HT-29 (cell line): ENCODE measurements at places on chromosomes 7 and 10. TPM values are rescaled to one million over a fixed set of nuclear protein-coding genes. Genes with fewer than 3 reads are reported as not detected.
A peak's percentile ranks its signal among the peaks of the same experiment; 100 is the strongest.

Gene EN2
- total RNA-seq, result not detected in 2 replicates

Gene CCL24
- not detected in 2 replicates for total RNA-seq

Gene ANKRD7
- total RNA-seq, result not detected in 2 replicates

Gene DYNC1I1
- 0.13 and 0.31 TPM in 2 replicates for total RNA-seq

Gene NUB1
- total RNA-seq, result 34.3 and 39.5 TPM in 2 replicates

DNA sequence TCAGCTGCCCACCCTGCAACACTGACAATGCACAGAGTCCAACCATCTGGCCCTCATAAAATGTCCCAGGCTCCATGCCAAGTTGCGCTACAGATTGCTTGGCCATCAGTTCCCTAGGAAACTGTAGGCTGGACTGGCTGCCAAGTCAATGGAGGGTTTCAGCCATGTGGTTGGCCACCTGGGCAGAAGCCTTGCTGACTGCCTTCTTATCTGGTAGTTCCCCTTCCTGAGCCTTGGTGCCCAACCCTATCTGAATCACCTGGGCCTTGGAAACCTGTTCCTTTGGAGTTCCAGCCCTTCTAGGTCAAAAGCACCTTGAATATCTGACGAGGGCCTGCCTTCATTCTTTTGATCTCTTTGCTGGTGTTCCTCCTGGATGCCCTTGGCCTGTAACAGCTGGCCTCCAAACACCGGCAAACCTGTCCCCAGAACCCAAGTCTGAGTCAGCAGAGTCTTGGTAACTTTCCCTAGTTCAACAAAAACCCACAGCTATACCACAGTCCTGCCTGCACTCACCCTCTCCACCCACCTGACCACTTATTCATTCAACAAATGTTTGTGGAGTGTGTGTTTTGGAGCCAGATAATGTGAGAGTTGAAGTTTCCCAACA, 37.4 kb upstream of the KDM7A start:
- peak; percentile 75 for DNase-seq

- DNase-seq, result peak; percentile 71
Observed at GRCh38 chr7:22443370-22444180, 56.4 kb downstream of the STEAP1B start.

DNA sequence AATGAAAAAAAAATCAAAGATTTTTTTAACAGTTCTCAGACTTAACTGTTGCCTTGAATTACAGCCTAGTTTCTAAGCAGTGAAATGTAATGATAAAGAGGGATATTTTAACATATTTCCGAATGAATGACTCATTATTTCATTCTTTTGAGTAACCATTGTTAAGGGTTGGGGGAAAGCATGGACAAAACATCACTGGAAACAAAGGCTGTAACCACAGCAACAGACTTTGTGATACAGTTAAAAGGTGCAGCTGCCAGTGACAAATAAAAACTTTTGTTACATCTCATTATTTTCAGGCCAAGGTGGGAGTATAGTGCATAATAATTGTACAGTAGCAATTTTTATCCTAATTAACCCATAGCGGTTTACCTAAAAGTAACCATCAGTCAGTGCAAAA, 172.6 kb downstream of the LRRTM3 start:
- DNase-seq, result no peak

DNA sequence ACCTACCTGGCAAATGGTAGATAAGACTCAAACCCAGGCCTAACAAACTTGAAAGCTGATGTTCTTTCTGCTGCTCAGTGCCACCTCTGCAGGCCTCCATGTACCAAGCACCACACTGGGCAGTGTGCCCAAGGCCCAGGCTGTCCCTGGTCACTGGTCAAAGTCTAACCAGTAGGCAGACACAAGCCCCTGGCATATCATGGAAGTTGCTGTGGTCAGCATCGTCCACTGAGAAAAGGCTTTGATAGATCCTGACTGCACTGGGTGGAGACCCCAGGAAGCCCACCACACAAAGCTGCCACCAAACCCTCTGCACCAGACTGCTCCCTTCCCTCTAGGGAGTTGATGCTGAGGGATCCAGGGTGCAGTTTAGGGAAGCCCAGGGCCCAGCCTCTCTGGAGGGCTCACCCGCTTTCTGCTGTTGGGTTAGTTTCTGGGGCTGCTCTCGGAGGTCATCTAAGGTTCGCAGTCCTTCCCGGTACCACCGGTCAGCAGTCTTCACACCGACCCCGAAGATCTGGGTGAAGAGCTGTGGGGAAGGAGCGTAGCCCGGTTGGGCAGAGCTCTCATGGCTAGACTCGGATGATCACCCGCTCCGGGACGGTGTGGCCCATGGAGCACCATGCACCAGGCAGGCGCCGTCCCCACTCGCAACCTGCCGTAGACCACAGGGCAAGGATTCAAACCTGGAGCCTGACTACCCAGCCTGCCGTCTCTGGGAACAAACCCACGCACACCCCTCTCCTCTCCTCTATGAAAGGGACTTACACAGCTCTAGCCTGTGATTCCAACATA, 6.0 kb downstream of the POLM start:
- peak; percentile 39 for DNase-seq

DNA sequence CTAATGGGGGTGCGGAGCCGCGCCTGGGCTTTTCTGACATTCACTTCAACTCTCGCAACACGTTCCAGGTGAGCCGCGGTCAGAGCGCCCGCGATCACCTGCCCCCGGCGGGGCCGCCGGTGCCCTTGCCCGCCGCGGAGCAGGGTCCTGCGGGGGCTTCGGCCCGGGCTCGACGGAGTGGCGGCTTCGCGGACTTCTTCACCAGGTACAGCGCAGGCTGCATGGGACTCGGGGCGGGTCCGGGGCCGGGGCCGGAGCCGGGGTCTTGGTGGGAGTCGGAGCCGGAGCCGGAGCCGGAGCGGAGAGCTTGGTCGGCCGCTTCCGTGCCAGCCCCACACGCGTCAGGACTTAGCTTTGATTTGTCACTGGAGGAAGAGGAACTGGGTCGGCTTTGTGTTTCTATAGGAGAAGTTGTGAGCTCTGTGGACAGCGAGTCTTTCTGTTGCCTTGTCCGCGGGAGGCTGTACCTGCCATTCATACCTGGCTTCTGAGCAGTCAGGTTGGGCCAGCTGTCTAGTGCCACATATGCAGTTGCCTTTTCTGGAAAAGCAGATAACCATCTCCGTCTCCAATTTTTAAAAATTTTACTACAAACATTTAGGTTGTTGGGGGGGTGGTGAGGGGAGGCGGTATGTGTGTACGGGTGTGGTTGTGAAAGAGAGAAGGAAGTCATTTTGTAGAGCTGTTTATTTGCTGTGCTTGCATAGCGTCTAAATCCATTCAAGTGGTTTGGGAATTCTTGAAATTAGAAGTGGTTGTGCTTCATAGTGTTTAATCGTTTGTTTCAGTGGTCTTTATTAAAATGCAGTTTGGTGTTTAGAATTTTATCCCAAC, 1.3 kb downstream of the TBC1D12 start:
- DNase-seq, result peak; percentile 86

GRCh38 chr10:70379581-70380176, 2.7 kb downstream of the LRRC20 start:
- DNase-seq, result peak; percentile 48

- peak; percentile 40 for DNase-seq
Observed at GRCh38 chr10:95327367-95327766, 36.6 kb upstream of the PDLIM1 start.

GRCh38 chr7:73382934-73383503, 50.6 kb upstream of the FZD9 start:
- no peak for DNase-seq

- DNase-seq, result no peak
Observed at GRCh38 chr10:99331207-99331803, 2.1 kb downstream of the CNNM1 start.

- DNase-seq, result no peak
Observed at GRCh38 chr10:63710703-63711102, 189.5 kb downstream of the REEP3 start.

- DNase-seq, result no peak
Observed at GRCh38 chr7:111987115-111987826, 218.9 kb downstream of the DOCK4 start.

GRCh38 chr7:75578081-75578480, 86.0 kb downstream of the SPDYE5 start:
- no peak for DNase-seq

GRCh38 chr7:17863095-17863808, 77.0 kb downstream of the SNX13 start:
- no peak for DNase-seq

DNA sequence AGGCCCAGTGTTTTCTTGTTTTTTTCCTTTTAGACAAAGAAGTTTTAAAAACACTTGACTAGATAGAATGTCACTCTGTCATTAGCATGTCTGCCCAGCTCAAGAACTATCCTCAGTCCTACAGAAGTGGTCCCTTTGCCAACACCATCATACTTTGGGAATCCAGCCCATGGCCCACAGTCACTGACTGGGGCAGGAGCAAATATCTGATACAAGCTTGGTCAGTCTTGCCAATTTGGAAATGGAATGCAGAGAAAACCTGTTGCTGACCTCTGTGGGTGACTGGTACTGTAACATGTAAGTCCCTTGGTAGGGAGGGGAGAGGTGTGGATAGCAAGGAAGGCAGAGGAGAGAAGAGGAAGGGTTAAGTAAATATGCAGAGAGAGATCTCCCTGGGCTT, 47.8 kb downstream of the IPMK start:
- DNase-seq, result no peak

DNA sequence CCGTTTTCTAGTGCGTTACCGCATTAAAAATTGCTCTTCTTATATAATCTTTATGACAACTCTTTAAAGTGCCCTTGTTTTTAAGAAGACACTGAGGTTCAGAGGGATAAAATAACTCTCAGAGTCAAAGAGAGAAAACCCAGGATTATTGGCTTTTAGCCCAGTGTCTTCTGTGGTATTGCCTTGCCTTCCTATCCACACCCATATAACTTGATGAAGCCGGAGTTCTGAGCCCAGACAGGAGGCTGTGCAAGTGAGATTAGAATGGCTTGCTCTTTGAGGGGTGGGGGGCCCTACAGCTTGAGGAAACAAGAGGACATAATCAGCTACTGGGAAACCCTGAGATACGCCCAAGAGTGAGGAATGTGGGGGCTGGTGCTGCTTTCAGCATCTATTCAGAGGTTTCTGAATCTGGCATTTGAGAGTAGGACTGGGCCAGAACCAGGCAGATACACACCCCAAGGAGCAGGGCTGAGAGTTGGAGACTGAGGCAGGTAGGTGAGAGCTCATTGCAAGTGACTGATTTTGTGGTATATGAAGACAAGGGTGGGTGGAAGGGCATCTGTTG, 2.3 kb downstream of the PRXL2A start:
- DNase-seq, result no peak

- no peak for DNase-seq
Observed at GRCh38 chr10:7306147-7306546, 104.7 kb downstream of the SFMBT2 start.

- DNase-seq, result no peak
Observed at GRCh38 chr7:48031111-48031510, 2.2 kb upstream of the SUN3 start.

- DNase-seq, result no peak
Observed at GRCh38 chr10:49140304-49141177, 6.7 kb upstream of the FAM170B start.
